ENCODE measurements at places on chromosomes 2 and 18. TPM values are rescaled to one million over a fixed set of nuclear protein-coding genes. Genes with fewer than 3 reads are reported as not detected.

Gene PRR30
- not detected for total RNA-seq

Gene CYP1B1
- total RNA-seq = 860 TPM

Gene IL1F10
- not detected for total RNA-seq

Gene SERPINB10
- not detected for total RNA-seq

Gene HOXD8
- 10.2 TPM for total RNA-seq

Gene GALR1
- not detected for total RNA-seq

Gene NLRC4
- total RNA-seq = not detected

Gene LRRTM1
- total RNA-seq = not detected

Gene GPR148
- total RNA-seq = not detected

Gene TTR
- total RNA-seq = not detected

Gene G6PC2
- not detected for total RNA-seq
